NCI-H1105 (cell line): ENCODE measurements at places on chromosomes 4 and X.

DNA sequence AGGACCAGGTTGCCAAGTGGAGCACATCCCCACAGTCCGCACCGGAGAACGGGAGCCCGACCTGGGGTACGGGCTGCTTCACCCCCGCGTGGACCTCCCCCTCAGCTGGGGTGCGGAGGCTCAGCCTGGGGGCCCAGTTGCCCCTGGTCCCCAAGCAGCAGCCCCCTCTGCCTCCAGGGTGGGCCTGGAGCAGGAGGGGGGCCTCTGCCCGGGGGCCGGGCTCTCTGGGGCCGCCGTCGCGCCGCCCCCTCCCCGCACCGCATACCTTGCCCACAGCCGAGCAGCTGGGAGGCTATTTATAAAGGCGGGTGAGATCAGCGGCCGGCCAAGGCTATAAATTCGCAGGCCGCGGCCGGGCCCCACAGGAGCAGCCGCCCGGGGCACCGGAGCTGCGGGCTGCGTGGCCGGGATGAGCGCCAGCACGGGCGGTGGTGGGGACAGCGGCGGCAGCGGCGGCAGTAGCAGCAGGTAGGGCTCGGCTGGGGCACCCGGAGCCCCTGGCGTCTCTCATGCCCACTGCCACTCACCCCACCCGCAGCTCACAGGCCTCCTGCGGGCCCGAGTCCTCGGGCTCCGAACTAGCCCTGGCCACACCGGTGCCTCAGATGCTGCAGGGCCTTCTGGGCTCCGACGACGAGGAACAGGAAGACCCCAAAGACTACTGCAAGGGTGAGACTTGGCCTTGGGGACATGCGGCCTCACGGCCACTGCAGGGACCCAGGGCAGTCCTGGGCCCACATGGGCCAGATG, at the start of gene SRPK3:
SRPK3 (plus strand) TSS at position 364 of the 750 bp plus-strand sequence; CDS start at position 410, 46 bp downstream.
- no peak for DNase-seq

GRCh38 chr4:567457-568350, 8.4 kb downstream of the TMEM271 start:
- no peak for DNase-seq

- no peak for DNase-seq
Observed at GRCh38 chr4:176359590-176359989, 39.8 kb downstream of the SPCS3 start.

GRCh38 chr4:80172203-80172602, 25.1 kb upstream of the PRDM8 start:
- no peak for DNase-seq

DNA sequence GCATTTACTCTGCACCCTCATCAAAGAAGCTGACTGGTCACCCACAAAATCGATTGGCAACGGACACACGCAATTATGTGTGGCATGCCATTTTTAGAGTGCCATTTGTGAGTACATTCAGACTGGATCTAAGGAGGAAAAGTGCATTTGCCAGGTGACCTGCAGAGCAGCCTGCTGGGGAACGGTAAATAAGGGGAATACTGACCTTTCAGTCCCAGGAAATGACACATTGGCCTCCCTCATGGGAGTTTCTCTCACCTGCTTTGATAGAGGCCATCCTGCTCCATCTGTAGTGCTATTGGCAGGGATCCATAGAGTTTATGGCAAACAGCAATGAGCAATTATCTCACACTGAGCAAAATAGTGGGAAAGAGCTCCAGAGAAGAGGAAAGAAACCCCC, 127.8 kb downstream of the DDX53 start:
- peak; percentile 33 for DNase-seq

GRCh38 chr4:20474119-20474518, 222.4 kb downstream of the SLIT2 start:
- no peak for DNase-seq

DNA sequence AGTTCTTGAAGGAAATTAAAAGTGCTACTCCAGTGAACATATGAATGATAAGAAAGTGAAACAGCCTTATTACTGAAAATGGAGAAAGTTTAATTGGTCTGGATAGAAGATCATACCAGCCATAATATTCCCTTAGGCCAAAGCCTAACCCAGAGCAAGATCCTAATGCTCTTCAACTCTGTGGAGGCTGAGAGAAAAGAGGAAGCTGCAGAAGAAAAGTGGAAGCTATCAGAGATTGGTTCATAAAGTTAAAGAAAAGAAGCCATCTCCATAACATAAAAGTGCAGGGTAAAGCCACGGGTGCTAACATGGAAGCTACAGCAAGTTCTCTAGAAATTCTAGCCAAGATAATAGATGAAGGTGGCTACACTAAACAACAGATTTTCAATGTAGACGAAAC, 85.5 kb upstream of the ATOH1 start:
- DNase-seq = no peak

- DNase-seq = no peak
Observed at GRCh38 chr4:41077628-41078027, 136.7 kb downstream of the APBB2 start.

DNA sequence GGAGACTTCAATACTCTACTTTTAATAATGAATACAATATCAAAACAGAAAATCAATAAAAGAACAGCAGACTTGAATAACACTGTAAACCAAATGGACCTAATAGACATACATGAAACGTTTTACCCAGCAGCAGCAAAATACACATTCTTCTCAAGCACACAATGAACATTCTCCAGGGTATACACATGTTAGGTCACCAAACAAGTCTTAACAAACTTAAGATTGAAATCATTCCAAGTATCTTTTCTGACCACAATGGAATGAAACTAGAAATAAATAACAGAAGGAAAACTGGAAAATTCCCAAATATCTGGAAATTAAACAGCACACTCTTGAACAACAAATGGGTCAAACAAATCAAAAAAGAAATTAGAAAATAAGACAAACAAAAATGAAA, 145.0 kb upstream of the CT83 start:
- no peak for DNase-seq

DNA sequence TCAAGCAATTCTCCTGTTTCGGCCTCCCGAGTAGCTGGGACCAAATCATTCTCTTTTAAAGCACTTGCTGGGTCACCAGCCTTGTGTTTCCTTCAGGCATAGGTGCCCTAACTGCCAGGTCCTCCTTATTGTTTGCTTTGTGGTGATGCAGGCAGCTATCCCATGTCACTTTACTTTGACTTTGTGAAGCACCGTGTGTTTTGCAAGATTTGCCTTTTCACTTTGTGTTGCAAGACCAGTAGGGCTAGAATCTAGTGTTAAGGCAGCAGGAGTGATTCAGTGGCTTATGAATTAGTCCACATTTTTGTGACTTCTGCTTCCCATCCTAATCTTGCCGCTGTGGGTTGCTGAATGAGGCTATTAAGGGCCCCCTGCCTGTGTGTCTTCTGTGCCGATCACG, 20.2 kb downstream of the SYAP1 start:
- no peak for DNase-seq

DNA sequence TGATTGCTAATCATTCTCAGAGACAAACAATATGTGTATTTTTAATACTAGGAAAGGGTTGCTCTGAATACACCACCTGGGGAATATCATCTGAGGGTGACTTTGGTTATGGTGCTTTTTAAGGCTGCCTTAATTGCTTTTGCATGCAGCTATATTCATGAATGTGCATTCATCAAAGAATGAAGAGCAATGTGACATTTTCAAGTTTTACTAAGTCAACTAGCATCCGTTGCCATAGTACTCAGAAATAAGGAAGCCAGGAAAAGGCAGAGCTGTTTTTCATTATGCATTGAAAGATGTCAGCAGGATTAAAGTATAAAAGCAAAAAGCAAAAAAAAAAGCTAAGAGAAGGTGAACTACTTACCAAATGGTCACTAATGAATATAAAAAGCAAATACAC, 67.4 kb upstream of the PCDH18 start:
- no peak for DNase-seq

DNA sequence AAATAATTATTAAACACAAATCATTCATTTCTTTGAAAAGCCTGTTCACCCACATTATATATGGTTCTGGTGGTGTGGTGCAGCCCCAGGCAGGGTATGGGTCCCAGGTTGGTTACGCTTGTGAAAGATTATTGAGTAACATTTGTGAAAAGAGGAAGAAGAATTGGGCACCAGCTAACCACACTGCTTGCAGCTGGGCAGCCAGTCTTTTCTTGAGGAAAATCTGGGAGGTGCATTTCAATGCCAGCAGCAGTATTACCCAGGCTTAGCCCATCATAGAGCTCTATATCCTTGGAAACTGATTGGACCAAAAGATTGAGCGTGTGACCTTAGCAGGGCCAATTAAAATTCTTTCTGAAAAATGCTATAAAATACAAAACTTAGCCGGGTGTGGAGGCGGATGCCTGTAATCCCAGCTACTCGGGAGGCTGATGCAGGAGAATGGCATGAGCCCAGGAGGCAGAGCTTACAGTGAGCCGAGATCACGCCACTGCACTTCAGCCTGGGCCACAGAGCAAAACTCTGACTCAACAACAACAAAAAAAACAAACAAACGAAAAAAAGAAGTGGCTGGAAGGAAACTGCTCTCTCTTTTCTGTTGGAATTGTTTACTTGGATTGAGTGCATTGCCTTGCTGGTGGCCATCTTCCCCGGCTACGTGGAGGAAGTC, 9.7 kb upstream of the PLAC8 start:
- DNase-seq = no peak

- no peak for DNase-seq
Observed at GRCh38 chrX:78375894-78376293, 48.5 kb upstream of the CYSLTR1 start.

GRCh38 chrX:15524417-15524816, 23.8 kb downstream of the BMX start:
- DNase-seq = no peak

- no peak for DNase-seq
Observed at GRCh38 chr4:110268352-110268751, 69.9 kb upstream of the ELOVL6 start.

GRCh38 chr4:85883180-85883579, 408.2 kb downstream of the ARHGAP24 start:
- no peak for DNase-seq

- DNase-seq = no peak
Observed at GRCh38 chr4:144295286-144295995, 154.9 kb upstream of the GYPA start.

GRCh38 chr4:143554728-143555597, 41.5 kb downstream of the SMARCA5 start:
- DNase-seq = no peak

DNA sequence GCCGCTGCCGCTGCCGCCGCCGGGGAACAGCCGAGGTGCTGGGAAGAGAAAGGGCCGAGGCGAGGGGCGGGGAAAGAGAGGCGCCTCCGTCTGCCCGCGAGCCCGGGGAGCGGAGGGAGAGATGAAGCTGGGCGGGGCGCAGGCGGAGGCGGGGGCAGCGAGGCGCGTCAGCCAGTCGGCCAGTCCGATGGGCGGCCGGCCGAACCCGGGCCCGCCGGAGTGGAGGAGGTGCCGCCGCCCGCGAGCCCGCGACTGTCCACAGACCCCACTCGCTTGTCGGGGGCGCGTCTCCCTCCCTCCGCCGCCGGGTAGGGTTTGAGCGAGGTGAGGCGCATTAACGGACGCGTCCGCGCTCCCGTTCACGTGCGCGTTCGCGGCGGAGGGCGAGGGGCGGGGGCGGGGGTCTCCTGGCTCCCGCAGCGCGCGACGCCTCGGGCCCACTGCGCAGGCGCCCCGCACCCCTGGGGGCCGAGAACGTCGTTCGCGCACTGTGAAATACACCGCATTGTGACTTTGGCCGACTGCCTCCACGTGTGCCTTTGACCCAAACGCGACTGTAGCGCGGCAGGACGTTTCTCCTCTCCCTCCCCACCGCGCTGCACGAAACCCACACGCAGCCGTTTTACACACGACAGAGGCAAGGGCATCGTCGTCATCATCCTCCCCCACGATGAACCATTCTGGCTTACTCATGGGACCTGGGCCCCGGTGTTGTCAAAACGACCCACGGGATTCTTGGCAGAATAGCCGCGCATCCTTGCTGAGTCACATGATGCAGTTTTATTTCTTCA, at the start of gene NUDT11:
NUDT11 (minus strand) TSS at position 92 of the 791 bp plus-strand sequence. CDS start 148 bp downstream, outside the sequence.
- DNase-seq = peak; percentile 65

DNA sequence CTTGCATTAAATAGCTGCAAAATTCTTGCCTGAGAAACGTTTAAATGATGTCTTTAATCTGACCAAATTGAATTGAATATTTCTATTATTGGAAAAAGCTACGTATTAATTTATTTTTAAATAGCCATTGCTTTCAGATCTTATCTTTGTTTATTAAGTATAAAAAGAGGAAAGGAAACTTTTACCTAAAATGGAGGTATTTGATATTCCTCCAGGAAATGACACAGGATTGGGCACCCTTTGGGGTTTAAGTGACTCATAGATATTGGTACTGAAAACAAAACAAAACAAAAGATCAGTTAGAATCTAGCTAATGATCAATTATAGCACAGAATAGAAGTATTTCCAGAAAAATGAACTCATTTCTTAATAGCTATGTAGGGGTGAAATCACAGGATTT, 34.1 kb downstream of the PLS3 start:
- DNase-seq = no peak
